CD4-positive, alpha-beta memory T cell (primary cell): ENCODE measurements at places on chromosomes 11 and 22.

DNA sequence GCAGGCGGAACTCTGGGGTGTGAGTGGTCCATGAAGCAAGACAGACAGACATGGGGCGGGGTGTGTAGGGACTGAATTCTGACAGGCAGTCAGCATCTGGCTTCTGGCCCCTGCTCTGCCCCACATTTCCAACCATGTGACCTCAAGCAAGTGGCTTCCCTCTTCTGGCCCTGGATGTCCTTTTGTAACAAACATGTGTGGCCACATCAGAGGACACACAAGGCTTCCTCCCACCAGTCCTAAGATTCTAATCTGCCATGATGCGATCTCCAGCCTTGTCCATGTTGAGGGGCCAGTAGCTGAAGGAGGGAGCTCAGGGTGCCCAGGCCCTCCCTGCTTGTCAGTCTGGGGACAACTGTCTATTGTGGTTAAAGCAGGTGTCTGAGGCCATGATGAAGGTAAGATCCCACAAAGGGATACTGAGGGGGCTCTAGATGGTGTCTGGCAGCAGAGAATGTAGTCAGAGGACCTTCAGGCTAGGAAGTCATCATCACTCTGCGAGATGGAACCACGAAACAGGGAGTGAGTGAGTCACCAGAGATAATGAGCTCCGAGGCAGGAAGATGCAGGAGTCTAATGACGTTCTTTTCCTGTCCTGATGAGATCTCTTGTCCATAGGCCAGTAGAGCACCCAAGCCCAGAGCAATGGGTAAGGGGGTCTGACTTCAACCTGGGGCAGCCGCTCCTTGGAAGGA, 27.4 kb downstream of the DRD2 start:
- no peak for DNase-seq

- DNase-seq, result no peak
These were observed 29.2 kb upstream of the PDE2A start for GRCh38 chr11:72703267-72704008.

GRCh38 chr11:81573367-81573766, 1160.3 kb downstream of the FAM181B start:
- no peak for DNase-seq

GRCh38 chr11:65448074-65448417, 25.4 kb downstream of the NEAT1 start:
- no peak for DNase-seq

GRCh38 chr11:47391077-47391583, 12.8 kb upstream of the SPI1 start:
- no peak for DNase-seq

DNA sequence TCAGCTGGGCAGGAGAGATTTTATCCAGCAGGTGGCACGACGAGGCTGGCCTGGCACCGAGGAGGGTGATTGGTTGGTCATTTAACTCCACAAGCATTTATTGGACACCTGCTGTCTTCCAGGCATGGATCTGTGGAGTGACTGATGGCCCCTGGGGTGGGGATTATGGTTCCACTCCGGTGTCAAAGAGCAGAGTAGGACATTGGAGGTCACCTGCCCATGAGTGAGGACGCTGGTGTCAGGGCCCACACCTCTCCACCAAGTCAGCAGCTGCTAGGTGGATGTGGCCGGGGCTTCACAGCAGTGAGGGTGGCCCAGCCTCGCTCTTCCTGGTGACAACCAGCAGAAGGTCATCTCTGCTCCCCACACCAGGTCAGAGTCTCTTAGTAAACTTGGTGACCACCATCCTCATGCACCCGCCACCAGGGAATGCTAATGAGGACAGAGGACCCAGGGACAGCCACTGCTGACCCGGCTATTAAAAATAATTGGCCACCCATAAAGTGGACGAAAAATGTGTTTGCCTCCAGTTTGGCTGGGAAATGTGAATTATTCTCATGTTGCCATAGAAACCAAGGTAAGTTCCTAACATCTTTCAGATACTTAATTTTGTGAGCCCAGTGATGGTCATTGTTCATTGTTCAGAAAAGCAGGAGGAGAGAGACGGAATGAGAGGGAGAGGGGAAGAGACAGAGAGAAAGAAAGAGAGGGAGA, 428.7 kb downstream of the TBC1D22A start:
- no peak for DNase-seq

DNA sequence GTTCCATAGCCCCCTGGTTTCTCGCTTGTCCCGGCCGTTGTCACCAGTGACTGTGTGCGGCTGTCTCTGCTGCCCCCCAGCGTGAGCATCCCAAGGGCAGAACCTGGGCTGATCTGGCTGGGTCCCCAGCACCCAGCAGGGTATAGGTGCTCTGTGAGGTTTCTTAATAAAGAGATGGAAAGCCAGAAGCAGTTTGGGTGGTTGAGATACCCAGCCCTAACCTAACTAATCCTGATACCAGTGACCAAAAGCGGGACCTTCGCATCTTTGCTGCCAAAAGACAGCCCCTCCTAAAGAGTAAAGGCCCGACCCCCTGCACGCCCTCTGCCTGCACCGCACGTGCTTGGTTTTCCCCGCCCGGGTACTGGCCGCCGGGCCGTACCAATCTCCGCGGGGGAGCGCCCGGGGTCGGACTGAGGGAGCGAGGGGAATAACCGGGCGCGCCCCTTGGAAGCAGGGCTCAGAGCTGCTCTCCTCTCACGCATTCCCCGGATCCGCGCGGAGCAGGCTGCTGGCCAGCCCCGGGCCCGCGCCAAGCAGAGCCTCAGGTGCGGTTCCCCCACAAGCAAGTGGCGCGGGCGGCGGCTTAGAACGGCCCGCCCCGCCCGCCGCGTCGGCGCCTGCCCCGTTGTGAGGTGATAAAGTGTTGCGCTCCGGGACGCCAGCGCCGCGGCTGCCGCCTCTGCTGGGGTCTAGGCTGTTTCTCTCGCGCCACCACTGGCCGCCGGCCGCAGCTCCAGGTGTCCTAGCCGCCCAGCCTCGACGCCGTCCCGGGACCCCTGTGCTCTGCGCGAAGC, at the start of gene DGAT2:
Gene DGAT2, plus strand, starts transcription at position 667 of the 797 bp plus-strand sequence. CDS start 214 bp downstream, outside the sequence.
- DNase-seq, result peak; percentile 72

DNA sequence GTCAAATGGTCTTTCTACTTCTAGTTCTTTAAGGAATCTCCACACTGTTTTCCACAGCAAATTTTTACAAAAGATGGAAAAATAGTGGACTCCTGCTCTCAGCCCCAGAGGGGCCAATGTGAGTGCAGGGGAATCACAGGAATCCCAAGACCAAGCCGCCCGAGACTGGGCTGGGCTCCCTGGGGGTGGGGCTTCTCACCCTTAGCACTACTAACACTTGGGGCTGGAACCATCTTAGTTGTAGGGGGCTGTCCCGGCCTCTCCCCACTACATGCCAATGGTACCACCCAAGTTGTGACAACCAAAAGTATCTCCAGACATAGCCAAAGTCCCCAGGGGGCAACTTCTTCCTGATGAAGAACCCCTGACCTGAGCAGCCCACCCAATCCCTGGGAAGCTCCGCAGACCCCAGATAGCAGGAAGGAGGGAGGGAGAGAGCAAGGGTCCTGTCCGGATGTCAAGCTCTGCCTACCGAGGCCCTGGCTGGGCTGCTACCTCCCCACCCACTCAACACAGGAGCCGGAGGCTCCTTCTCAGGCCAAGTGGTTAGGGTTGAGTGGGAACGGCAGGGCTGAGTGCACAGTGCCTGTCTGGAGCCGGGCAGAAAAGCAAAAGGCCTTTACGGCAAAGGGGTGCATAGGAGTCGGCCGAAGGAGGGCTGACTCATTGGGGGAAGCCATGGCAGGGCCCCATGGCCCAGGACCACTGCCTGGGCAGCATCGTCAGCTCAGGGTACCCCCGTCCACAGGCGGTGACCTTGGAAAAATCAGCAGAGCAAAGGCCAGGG, 122.5 kb upstream of the FGF3 start:
- no peak for DNase-seq

GRCh38 chr11:7487360-7487759, 2.1 kb downstream of the OLFML1 start:
- no peak for DNase-seq

GRCh38 chr11:74751303-74751702, 2.7 kb downstream of the RNF169 start:
- no peak for DNase-seq

DNA sequence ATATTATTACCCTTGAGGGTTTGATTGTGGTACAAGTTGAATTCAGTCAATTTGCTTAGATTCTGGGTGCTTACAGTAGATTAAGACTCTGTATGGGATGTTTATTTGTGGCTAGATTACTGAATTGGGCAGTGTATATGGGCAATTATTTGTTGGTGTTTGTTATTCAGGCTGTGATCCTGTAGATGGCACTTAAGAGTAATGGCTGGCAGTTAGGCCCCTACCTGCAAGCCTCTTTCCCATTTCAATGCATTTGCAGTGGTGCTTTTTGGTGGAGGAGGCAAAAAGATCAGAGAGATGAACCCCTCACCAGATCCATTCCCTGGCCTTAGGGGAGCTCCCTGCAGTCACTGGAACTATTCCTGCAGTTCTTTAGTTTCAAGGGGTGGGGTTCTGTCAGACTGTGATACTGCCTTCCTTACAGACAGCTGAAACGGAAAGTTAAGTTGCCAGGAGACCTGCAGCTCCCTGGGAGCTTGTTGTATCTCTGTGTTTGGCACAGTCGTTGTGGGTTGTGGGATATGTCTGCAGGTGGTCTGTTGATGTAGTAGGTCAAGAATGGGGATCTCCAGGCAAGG, 199.5 kb downstream of the AASDHPPT start:
- DNase-seq, result no peak

DNA sequence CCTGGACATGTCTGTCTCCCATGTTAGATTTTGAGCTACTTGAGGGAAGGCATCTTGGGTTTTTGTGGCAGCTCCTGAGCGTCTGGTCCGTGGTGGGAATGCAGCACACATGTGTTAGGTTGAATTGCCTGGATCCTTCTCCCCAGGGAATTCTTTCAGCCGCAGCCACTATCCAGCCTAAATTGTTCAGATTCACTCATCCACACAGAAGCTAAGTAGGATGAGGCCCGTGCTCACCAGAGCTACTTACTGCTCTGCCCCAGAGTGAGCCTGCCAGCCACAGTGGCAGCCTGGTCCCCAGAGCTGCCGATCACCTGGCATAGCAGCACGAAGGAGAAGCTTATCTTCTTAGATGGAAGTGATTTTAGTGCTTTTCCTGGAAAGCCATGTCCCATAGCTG, 34.4 kb upstream of the SORL1-AS1 start:
- no peak for DNase-seq

GRCh38 chr11:32919338-32919737, 26.7 kb downstream of the QSER1 start:
- DNase-seq, result no peak

GRCh38 chr11:63761931-63762653, 6.5 kb downstream of the ZFTA start:
- no peak for DNase-seq

DNA sequence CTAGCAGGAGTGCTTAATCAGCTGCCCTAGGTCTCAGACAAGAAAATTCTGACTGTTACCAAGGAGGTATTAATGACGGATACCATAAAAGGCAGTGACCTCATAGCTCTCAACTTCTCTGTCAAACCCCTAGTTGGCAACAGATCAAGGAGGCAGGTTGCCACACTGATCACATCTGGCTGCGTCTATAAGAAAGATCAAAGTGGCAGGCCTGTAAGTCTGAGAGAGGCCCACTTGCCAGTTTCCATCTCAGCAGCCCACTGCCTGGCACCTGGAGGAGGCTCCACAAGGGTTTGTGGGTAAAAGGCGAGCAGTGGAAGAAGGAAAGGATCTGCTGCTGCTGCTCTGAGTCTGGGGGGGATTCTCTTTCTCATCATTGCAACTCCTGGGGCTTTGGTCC, 239.6 kb upstream of the MPPED2 start:
- no peak for DNase-seq

- DNase-seq, result no peak
These were observed 25.3 kb downstream of the SIK2 start for GRCh38 chr11:111627591-111627990.

GRCh38 chr11:123564221-123564620, 90.2 kb downstream of the SCN3B start:
- DNase-seq, result no peak

DNA sequence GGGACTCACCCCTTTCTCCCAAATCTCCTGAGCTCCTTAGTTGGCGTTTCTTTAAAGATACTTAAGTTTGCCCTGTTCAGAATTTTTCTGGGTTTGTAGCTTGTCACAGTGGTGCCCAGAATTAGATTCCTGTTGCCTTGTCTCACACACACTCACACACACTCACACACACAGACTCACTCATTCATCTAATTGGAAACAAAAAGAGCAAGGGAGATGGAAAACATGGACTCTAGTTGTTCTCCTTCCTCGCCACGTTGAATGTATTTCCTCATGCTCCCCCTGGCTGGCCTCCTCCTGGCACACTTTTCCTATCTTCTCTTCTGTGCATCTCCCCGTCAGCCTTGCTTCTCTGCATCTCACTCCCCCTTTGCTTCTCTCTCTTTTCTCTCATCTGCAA, 752.3 kb downstream of the NTM start:
- DNase-seq, result no peak

GRCh38 chr11:2377511-2378443, 667 bp downstream of the CD81 start:
- DNase-seq, result peak; percentile 65

DNA sequence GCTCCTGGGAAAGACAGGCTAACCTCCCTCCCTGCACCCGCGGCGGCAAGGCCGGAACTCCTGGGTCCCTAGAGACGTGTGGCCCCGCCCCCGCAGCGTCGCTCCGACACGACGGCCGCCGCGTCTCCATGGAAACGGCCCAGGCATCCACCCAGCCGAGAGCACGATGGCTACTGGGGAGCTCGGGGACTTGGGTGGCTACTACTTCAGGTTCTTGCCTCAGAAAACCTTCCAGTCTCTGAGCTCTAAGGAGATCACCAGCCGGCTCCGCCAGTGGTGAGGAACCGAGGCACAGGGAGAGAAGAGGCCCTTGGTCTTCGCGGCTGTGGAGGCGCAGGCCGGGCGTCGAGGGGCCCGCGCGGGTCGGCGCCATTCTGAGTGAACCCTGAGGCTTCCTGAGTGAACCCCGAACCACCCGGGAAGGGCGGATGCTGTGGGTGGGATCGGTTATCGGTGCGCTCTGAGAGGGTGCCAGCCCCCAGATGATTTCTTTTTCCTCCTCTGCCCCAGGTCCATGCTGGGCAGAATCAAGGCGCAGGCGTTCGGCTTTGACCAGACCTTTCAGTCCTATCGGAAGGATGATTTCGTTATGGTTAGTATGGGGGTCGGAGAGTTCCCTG, at the start of gene CFAP300:
Gene CFAP300, plus strand, starts transcription at position 133 of the 620 bp plus-strand sequence. Its CDS starts 34 bp downstream, at position 167.
- peak; percentile 24 for DNase-seq

DNA sequence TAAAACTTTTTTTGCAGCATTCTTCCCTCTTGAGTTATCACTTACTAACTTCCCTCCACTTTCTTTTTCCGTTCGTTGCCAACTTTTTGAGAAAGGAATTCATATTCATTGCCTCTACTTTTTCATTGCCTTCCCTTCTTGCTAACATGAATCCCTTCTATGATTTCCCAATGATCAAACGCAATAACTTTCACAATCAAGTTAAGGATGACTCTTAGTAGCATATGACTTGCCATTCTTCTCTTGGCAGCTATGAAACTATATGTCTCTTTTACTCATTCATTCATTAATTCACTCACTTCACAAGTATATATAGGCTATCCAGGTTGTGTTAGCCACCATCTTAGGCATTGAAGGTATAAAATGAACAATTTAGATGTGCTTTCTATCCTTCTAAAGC, 16.6 kb upstream of the ARHGAP20 start:
- no peak for DNase-seq

- DNase-seq, result no peak
These were observed 3.4 kb downstream of the BIRC3 start for GRCh38 chr11:102320679-102321078.

GRCh38 chr11:77109236-77110019, 6.8 kb downstream of the OMP start:
- no peak for DNase-seq
